ENCODE measurements at places on chromosomes 12 and 14. TPM values are rescaled to one million over a fixed set of nuclear protein-coding genes. Genes with fewer than 3 reads are reported as not detected.
A peak's percentile ranks its signal among the peaks of the same experiment; 100 is the strongest.

GRCh38 chr14:31096255-31096654 lies 70.1 kb upstream of the STRN3 start:
- peak; percentile 7 for DNase-seq

Gene MDGA2
- not detected for total RNA-seq

DNA sequence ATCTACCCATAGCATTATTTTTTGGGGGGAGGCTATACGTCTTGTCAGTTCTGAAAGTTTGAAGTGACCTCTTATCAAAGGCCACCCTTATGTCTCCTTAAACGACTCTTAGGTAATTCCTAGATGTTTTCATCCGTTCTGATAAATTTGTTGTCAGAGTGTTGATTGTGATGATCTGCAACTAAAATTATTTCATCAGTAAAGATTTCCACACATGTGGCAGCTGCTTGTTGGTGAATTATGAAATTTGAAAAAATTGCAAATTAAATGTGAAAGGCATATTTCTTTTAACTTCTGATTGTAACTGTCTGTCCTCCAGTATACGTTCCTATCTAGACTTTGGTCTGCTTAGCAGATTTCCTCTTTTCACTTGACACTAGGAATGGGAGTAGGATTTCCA lies 1.4 kb downstream of the ADIPOR2 start:
- no peak for DNase-seq

Gene PLEKHG7
- total RNA-seq: not detected

GRCh38 chr12:52581481-52581880 lies 7.8 kb upstream of the KRT74 start:
- peak; percentile 20 for DNase-seq

Gene TAMALIN
- 0.50 TPM for total RNA-seq

Gene SOAT2
- total RNA-seq: 0.21 TPM

GRCh38 chr12:131035245-131035681 lies 81.6 kb downstream of the ADGRD1 start:
- no peak for DNase-seq

DNA sequence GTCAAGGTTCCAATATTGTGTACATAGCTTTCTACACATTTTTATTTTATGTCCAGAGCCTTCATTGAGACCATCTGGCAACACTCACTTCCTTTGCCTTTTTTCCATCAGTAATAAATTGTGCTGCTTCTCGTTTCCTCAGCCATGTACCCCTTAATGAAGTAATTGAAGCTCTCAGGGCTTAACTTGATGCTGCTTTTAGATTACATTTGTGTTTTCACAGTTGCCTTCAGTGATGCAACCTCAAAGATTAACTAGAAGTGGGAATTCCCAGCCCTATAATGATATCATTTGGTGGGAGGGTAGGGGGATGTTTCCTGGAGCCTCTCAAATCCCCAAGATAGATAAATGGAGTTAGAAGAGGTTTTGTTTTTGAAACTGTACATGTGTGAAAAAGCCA lies 80.2 kb upstream of the KRR1 start:
- no peak for DNase-seq

Gene RAD9B
- total RNA-seq: 1.1 TPM

DNA sequence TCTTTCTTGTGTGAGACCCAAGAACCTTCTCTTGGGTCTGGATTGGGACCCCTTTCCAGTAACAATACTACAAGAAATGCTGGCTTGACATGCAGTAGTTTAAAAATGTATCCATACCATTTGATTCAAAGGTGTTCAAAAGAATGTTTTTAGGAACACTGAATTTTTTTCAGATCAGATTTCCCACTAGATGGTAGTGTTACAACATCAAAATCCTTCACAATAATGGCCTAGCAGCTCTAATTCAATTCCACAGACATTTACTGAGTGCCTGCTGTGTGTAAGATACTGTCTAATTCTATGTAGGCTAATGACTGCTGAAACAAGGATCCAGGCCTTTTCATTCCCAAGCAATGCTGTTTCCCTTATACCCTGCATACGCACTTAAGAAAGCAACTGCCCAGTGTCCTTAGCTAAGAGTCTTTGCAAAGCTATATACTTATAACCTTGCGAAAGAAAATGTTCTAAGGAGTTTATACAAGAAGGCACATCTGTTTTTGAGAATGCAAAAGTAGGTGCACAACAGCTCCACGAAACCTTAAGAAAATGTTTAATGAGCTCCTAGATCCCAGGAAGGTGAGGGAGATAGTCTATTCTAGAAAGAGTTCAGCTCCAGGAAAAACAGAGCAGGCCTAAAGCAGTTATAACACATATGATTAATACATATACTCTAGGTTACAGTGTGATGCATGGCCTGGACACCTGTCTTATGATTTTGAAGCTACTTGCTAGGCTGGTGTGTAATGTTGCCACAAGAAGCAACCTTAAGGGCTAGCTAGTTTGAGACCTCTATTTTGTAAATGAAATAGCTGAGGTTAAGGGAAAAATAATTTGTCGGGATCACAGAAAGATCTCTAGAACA lies 50.9 kb upstream of the PKP2 start:
- DNase-seq: no peak

- no peak for DNase-seq
Observed at GRCh38 chr12:65640489-65640901, 183.8 kb upstream of the HMGA2 start.

Gene NUAK1
- 31.7 TPM for total RNA-seq

- DNase-seq: no peak
Observed at GRCh38 chr14:101250948-101251811, 310.1 kb upstream of the DIO3 start.

GRCh38 chr12:128613837-128614590 lies 209.7 kb downstream of the SLC15A4 start:
- DNase-seq: no peak

Gene EML1
- 10.3 TPM for total RNA-seq

- DNase-seq: peak; percentile 52
Observed at GRCh38 chr14:44803239-44803905, 158.4 kb downstream of the KLHL28 start.

- DNase-seq: no peak
Observed at GRCh38 chr12:15165012-15165659, 56.1 kb downstream of the RERG start.

GRCh38 chr12:64618953-64619590 lies 8.8 kb downstream of the RASSF3 start:
- DNase-seq: peak; percentile 20

Gene PROX2
- not detected for total RNA-seq

GRCh38 chr14:59254146-59254910 lies 65.9 kb downstream of the DAAM1 start:
- peak; percentile 89 for DNase-seq

DNA sequence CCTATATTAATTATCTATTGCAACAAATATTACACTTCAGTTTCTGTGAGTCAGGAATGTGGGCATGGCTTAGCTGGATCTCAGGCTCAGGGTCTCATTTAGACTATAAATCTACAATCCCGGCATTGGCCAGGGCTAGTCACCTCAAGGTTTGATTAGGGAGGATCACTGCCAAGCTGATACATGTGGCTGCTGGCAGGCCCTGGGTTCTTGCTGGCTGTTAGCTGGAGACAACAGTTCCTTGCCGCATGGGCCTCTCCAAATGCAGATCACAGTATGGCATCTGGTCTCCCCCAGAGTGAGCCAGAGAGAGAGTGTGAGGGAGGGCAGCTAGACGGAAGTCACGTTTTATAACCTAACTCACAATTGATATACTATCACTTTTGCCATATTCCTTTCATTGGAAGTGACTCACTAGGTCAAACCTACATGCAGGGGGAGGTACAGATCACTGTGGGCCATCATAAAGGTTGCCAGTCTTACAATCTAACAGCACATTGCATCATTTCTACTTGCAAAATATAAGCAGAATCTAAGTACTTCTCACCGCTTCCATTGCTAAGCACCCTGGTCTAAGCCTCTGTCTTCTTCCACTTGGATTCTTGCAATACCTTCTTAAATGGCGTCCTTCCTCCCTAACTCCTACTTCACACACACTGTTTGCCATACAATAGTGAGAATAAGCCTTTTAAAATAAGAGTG lies 174.0 kb upstream of the ARHGAP5 start:
- no peak for DNase-seq

GRCh38 chr12:96368233-96368632 lies 32.0 kb downstream of the CDK17 start:
- no peak for DNase-seq

Gene OTX2
- total RNA-seq: not detected

Gene CCND2
- total RNA-seq: 5.0 TPM

GRCh38 chr14:61503167-61503801 lies 181.9 kb downstream of the PRKCH start:
- no peak for DNase-seq

- DNase-seq: no peak
Observed at GRCh38 chr12:51721282-51721940, 127.1 kb downstream of the FIGNL2 start.

DNA sequence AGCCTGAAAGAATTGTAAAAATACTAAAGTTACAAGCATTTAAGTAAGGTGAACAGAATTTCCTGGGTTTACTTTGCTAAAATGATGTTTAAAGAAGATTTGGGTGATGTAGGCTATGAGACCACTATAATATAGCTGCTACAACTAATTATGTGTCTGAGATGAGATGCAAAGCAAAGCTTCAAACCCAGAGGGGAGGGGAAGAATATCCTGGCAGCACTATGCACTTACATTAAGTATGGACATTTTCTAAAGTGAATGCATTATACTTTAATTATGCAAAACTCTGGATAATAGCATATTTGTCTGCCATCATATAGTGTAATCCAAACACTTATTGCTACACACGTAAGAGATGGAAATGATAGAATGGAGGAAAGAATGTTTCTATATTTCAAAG lies 1003.7 kb downstream of the GALC start:
- no peak for DNase-seq

DNA sequence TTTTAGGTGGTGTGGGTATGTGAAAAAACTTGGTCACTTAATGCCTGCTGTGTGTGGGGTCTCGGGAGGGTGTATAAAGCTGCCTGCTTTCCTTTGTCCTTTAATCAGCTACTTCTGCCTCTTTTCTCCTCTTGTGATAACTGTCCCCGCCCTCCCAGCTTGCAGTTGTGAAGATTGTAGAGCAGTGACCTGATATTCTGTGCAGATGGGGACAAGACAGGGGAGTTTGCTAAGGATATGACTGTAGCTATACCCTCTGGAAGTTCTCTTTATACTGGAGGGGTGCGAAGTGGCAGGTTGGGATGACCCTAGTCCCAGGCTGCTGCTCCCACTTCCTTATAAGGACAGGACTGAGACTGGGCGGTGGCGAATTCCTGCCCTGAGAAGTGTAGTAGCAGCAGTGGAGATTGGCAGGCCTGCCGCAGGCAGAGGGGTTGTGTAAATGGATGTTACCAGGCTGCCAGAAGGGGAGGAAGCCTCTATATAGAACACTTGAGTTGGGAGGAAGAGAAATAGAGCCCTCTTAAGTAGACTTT lies 835 bp downstream of the MYL6 start:
- peak; percentile 64 for DNase-seq

DNA sequence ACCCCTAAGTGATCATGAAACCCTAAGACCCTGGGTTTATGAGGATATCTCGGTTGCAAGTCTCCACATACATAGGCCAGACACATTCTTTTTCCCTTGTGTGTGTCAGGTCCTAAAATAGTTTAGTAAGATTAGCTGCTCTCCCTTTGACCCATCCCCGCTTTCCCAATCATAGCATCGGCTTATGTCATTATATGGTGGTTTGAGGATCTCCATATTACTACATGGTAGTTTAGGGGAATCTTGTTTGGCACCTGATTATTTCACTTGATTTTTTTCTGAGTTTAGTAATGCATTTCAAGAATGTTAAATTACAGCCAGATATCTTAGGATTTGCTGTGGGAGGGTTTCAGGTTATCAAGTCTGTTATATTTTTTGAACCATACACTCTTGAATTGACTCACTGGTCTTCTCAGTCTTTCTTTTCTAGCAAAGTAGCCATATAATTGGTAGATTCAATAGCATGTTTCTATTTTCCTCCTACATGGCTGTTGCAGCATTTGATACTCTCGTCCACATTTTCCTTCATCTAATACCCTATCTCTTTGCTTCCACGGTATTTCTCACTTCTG lies 68.3 kb upstream of the TRHDE start:
- no peak for DNase-seq

Gene GPR84
- not detected for total RNA-seq

GRCh38 chr14:23044840-23045239 lies 2.8 kb downstream of the PSMB11 start:
- no peak for DNase-seq

Gene SERPINA10
- not detected for total RNA-seq

DNA sequence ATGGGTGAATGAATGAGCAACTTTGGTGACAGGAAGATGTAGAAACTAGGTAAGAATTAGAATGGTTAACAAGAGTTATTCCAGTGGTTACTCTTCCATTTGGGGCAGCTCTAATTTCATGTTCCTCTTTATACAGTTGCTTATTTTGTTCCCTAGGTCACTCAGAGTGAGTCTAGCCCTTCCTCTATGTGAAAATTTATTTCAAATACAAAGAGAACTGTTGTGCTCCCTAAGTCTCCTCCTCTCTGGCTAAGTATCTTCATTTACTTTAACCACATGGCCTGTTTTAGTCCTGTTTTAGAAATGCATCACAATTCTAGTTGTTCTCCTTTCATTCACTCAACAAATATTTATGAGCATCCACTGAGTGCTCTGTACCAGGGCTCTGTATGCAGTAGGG lies 51.1 kb upstream of the HIF1A start:
- DNase-seq: no peak

- no peak for DNase-seq
Observed at GRCh38 chr12:130204541-130204953, 42.3 kb downstream of the FZD10 start.

Gene ZBTB1
- total RNA-seq: 25.7 TPM

All from HFFc6 (cell line).